Activated T-helper 17 cell treated with anti-CD3 and anti-CD28 coated beads, Interleukin-2, amount 50 U/mL, for 72 hours (primary cell): ENCODE measurements at places on chromosomes 16 and 17. TPM values are rescaled to one million over a fixed set of nuclear protein-coding genes. Genes with fewer than 3 reads are reported as not detected.

The CRYM gene
- total RNA-seq = not detected

The DOC2A gene
- 0.19 TPM for total RNA-seq

GRCh38 chr17:3750926-3751325 is 27.2 kb downstream of the HASPIN start:
- ATAC-seq = peak; percentile 74

DNA sequence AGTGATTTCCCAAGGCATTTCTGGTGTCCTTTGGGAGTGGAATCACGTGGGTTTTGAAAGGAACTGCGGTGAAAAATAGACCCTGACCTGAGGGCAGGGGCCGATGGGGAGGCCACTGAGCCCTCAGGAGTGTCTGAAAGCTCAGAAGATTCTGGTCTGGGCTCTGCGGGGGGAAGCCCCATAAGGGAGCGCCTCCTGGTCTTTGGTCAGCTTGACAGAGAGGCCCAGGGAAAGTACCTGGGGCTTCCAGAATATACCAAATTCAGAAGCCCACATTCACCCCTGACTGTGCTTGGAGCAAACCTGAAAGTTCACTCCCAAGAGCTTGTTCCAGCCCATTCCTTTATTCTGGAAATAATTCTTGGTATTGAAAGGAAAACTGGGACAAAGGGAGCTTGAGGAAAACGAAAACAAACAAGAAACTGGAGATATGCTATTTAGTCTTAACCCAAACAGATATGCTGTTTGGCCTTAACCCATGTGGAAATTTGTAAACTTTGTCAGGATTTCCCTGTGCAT is 23.2 kb upstream of the NAGLU start:
- ATAC-seq = peak; percentile 52

DNA sequence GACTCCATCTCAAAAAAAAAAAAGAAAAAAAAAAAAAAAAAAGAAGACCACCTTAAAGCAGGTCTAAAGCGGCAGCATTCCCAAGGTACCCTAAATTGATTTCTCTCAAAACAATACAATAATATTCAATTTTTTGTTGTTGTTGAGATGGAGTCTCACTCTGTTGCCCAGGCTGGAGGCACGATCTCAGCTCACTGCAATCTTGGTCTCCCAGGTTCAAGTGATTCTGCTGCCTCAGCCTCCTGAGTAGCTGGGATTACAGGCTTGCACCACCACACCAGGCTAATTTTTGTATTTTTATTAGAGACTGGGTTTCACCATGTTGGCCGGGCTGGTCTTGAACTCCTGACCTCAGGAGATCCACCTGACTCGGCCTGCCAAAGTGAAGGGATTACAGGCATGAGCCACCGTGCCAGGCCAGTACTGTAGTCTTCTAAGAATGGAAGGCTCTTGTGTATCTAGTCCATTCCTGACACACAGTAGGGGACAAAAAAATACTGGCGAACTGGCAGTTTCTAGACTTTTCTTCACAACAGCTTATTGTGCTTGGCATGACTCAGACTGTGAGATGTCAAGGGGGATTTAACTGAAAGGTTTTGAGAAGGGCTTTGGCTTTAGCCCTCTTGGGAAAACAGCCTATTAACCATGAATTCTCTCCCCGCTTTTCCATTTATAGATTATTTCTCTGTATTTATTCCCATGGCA is 17.3 kb downstream of the CDR2 start:
- peak; percentile 57 for ATAC-seq

- no peak for ATAC-seq
Measured at GRCh38 chr17:1047879-1048470, 51.0 kb downstream of the TIMM22 start.

- ATAC-seq = no peak
Measured at GRCh38 chr17:50935996-50936266, 69.8 kb upstream of the TOB1 start.

GRCh38 chr17:40097931-40098845 is 2.2 kb downstream of the NR1D1 start:
- ATAC-seq = peak; percentile 16

The DPEP3 gene
- total RNA-seq = 0.19 TPM

DNA sequence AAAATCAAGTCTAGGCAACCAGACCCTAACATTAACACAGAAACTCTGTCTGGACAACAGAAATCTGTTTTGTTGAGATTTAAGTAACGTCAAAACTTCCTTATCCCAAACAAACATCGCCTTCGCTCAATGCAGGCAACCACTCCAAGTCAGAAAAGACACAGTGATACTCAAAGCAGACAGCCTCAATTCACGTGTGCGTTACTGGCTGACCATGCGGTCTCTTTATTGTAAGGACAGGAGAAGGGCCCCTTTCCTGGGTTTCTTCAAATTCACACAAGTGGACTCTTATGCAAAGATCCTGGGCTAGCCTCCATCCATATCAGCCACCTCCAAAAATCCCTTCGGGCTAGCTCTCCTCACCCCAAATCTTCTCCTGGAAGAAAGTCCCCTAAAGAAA is 467.7 kb downstream of the SOX9 start:
- no peak for ATAC-seq

DNA sequence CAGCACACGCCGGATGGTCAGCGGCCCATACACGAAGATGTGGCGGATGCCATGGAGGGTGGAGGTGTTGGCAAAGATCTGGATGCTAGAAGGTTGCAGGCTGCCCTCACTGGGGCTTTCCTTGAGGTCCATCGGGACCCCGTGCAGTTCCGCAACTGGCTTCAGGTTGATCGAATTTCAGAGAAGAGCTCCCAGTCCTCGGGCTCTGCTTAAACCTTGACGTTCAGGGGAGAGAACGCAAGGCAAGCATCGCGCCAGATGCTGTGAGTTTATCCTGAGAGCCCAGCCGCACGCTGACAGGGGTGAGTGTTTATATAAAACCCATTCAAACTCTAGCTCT is 98.7 kb upstream of the CCL2 start:
- ATAC-seq = no peak

GRCh38 chr17:61139219-61139618 is 260.4 kb upstream of the TBX2 start:
- peak; percentile 89 for ATAC-seq

The PRSS36 gene
- 1.1 TPM for total RNA-seq

The ALDH3A1 gene
- not detected for total RNA-seq

The CCL4L2 gene
- 2.3 TPM for total RNA-seq

DNA sequence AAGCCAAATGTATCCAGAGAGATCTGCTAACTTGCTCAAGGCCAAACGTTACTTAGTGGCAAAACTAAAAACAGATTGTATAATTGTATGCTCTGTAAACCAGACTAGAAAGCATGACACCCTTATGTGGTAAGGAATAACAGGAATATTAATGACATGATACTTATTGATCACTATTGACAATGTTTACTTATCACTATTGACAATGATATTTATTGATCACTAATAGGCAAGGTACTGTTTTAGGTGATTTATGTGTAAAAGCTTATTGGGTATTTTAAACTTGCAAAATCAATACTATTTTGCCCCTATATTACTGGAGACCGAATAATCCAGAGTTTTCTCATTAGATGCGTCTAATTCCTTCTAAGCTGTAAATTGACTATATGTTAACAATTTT is 985.1 kb downstream of the CDH11 start:
- no peak for ATAC-seq

- no peak for ATAC-seq
Measured at GRCh38 chr17:74637265-74637664, 13.7 kb upstream of the CD300E start.

DNA sequence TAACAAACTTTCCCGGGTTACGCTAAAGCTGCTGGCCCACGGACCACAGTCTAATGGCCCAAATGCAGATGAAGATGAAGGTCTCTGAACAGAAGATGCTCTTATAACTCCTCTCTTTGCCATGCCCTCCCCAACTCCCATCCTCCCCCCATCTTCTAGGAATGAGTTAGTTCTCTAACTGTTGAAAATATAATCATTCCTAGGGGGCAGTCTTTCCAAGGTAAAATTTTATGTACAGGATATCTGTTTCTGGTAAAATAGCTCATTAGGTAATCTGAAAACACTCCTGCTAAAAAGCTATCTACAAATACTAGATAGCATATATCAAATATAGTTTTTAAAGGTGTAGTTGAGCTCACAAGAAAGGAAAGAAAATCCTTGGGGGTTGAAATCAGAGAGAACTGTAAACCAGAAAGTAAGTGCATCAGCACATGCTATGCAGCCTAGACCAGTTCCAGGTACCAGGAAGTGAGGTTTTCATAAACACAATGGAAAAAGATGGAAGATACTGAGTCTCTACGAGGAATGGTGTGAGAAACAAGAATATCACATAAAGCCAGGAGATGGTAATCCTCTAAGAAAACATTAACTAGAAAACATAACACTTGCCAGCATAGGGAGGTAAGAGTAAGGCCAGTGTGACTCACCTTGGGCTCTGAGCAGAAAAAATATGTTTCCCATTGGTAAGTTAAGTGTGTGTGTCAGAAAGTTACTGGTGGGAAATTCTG is 38.1 kb downstream of the CMC2 start:
- no peak for ATAC-seq

DNA sequence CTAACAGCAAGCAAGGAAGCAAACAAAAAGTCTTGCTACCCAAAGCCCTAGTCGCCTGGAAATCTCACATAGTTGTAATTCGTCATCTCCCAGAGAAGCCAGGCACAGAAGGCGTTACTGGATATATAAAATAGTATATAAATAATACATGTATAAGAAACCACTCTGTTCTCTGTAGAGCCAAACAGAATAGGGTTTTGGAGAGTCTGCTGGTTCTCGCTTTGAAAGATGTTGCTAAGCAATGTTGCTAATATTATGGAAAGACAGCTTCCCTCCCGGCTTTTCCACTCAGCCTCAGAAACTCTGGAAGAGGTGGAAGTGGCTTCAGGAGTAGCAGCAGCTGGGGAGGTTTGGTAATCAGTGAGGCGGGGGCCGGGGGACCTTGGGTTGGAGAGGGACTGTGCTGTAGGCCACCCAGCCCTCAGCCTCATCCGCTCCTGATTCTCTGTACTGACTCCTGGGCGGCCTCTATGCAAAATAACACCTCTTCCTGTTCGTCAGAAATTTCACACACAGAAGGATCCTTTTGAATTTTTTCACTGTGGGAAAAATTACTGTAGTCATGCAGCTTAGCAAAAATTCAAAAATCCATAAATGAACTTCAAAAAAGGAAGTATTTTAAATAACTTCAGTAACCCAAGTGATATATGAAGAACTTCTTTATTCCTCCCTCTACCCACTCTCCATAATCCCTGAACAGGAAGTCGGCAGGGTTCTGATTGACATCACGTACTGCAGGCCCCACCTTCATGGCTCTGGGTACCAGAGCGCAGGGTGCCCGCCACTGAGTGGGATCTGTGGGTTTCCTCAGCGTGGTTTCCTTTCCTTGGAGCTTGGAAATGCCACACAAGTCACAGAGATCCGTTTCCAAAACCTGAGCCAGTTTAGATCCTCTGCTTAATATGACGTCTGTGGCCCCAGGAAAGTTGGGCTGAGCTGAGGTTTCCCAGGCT is 51.4 kb downstream of the RAP1GAP2 start:
- peak; percentile 42 for ATAC-seq

DNA sequence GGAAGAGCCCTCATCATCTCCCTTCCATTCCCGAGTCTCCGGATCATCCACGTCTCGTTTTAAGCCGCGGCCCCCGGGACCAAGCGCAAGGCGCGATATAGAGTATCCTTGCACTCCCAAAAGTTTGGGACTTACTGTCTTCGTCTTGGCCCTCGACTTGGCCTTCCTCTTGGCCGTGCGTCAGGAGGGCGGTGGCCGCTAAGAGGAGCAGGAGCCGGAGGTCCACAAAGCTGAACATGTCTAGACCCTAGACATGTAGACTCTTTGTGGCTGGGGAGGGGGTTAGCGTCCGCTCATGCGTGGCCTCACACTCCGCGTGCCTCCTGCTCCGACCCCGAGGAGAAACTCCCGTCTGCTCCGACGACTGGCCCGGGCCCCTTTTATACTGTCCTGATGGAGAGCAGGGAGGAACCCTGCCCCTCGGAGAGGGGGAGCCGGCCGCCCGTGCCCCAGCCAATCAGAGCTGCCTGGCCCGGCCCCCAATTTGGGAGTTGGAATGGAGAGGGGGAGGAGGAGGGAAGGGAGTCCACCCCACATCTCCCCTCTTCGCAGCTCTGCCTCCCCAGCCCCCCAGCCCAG is at the start of gene COL1A1:
COL1A1 (minus strand) TSS at position 356 of the 579 bp plus-strand sequence; CDS start at position 238, 118 bp downstream.
- no peak for ATAC-seq

DNA sequence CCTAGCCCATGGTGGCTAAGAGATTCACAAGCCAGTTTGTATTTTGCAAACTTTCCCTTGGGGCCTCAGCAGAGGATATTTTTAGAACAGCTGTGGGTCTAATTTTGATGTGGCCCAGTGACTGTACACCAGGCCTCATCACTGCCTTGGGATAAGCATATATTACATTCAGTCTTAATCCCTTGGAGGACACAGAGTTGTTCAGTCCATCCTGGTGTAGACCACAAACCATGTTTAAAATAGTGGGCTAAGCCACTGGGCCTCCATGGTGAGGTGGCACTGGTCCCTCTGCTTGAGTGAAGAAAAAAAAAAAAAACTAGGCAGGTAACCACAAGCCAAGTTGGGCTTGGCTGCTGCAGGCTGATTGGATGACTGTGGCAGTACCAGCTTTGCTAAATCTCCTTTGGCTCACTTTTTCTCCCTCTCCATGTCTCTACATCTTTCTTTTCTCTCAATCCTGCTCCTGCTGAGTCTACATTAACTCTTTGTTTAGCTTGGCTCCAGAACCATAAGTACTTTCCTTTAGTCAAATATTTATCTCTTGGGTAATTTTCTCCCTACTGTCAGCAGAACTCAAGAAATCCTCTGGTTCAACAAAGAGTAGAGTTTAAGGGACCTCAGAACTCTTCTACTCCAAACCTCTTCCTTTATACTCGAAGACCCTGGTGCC is 120.0 kb upstream of the TBX2 start:
- peak; percentile 49 for ATAC-seq

- ATAC-seq = no peak
Measured at GRCh38 chr17:74097450-74098135, 105.9 kb upstream of the RPL38 start.

The HBQ1 gene
- total RNA-seq = not detected

DNA sequence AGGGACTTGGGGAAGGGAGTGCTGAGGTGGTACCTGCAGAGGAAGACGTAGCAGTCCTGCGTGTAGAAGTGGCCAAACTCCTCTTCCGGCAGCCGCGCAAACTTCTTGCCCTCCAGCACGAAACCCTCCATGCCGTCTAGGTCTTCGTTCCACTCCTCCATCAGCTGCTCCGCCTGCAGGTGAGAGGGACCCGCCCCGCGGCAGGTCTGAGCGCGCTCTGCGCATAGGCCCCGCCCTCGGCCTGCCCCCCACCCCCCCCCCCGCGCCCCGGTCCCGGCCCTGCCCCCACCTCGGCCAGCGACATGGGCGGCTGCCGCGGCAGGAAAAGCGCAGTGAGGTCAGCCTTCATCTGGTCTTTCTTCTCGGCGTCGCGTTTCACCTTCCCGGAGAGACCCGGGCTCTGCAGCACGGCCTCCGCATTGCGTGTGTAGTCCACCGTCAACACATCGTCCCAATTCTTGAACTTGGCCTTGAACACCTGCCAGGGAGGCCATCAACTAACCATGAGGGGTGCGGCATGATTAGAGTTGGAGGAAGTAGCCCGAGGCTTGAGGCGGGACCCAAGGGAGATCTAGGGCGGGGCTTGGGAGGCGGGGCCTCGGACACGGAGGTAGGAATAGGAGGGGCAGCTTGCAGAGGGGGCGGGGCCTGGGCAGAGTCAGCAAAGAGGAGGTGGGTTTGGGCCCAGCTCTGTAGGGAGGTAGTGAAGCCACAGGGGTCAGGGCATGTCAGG is 11.5 kb downstream of the FLII start:
- ATAC-seq = peak; percentile 58

- no peak for ATAC-seq
Measured at GRCh38 chr16:77610496-77610895, 111.8 kb upstream of the NUDT7 start.

The OTOP2 gene
- not detected for total RNA-seq

The DUS2 gene
- total RNA-seq = 35.0 TPM
